ENCODE measurements at places on chromosomes 7 and 10. TPM values are rescaled to one million over a fixed set of nuclear protein-coding genes. Genes with fewer than 3 reads are reported as not detected.

Gene SPDYE11
- not detected for polyA plus RNA-seq

Gene SRRM3
- 12.9 TPM for polyA plus RNA-seq

Gene ACTL6B
- not detected for polyA plus RNA-seq

Gene POLD2
- 150 TPM for polyA plus RNA-seq

Gene GPR26
- polyA plus RNA-seq, result not detected

- no peak for DNase-seq
Measured at GRCh38 chr10:80462981-80463741, 9.1 kb downstream of the TSPAN14 start.

DNA sequence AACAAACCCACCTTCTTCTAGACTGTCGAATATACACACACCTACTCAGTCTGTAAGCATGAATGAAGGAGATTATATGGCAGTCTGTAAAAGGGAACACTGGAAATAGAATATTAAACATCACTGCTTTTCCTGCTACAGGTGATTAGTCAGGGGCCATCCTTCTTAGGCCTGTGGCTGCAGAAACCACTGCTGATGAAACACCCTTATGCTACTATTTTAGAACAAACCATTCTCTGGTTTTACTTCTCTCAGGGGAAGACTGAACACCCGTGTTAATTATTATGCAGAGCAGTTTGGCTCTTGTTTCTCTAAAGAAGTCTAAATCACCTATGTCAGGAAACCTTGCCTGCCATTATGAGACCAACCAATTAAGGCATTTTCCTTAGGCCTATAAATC lies 351.1 kb upstream of the KLF6 start:
- DNase-seq, result no peak

- no peak for DNase-seq
Measured at GRCh38 chr10:67596641-67597040, 99.4 kb downstream of the CTNNA3 start.

GRCh38 chr10:110553905-110554304 lies 13.6 kb upstream of the SMC3 start:
- DNase-seq, result no peak

DNA sequence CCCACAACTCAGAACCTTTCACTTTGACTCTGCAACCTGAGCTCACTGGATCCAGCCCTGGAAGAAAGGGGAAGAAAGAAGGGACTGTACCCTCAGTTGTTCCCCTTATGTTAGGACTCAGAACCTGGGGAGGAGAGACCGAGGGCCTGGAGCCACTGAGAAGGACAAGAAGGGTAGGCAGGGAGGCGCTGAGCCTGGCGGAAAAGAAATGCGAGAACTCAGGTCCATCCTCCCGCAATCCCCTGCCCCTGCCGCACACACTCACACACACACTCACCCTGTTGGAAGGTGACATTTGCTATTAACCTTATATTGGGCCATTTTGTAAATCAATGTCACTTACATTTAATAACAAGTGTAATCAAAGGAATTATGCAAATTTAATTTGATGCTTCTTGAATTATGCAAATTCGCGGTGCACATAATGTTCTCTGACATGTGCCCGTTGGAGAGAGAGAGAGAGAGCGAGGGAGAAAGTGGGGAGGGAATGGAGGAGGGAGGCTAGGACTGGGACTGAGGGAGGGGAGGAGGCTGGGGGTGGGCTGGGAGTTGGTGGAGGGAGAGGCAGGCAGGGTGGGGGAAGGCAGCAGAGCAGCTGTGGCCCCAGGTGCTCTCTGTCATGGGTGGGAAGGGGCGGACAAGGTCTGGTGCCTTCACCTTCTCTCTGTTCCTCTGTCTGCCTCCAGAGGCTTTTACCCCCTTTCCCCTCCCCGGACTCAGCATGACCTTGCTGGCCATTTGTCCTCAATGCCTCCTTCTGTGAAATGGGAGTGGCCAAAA lies 99.6 kb upstream of the PAX2 start:
- no peak for DNase-seq

DNA sequence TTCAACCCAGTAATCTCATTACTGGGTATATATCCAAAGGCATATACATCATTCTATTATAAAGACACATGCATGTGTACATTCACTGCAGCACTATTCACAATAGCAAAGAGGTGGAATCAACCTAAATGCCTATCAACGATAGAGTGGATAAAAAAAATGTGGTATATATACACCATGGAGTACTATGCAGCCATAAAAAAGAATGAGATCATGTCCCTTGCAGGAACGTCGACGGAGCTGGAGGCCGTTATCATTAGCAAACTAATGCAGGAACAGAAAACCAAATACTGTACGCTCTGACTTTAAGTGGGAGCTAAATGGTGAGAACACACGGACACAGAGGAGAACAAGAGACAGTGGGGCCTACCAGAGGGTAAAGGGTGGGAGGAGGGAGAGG lies 105.5 kb downstream of the SLC25A13 start:
- DNase-seq, result no peak

Measured in heart right ventricle (tissue), 16 donors.